ENCODE measurements at places on chromosomes 11 and 22.

- DNase-seq = no peak
Observed at GRCh38 chr11:122404571-122404970, 251.0 kb upstream of the UBASH3B start.

DNA sequence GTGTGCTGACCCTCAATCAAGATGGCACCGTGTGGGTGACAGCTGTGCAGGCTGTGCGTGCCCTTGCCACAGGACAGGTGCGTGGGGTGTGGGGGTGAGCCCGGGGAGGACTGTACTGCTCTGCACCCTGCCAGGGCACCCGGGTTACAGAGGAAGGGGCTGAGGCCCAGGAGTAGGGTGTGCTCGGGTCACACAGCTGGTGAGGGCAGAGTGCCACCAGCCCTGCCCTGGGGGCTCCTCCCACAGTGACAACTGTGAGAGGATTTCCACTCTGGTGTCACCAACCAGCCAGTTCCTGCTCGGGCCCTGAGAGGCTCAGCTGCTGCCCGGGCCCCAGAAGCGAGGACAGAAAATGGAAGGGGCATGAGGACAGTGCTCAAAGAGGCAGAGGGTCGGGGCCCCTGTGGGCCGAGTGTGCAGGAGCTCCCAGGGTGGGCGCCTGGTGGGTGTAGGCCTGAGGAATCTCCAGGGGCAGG, 20.5 kb downstream of the TRMU start:
- DNase-seq = no peak

DNA sequence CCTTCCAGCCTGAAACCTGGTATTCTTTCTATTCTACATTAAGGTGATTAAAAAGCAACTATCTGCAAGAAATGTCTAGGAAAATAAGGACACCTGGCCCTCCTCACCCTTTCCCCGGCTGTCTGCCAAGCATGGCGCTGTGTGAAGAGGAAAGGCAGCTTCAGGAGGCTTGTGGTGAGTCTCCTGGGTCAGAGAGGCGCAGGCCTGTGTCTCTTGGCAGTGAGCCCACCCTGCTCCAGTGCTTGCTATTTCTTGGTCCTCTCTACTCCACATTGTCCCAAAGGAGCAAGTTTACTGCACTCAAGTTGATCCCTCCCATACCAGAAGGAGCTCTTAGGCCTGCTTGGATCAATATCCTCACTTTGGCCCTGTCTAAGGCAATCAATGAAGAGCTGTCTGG, 520.7 kb upstream of the B3GAT1 start:
- DNase-seq = no peak

DNA sequence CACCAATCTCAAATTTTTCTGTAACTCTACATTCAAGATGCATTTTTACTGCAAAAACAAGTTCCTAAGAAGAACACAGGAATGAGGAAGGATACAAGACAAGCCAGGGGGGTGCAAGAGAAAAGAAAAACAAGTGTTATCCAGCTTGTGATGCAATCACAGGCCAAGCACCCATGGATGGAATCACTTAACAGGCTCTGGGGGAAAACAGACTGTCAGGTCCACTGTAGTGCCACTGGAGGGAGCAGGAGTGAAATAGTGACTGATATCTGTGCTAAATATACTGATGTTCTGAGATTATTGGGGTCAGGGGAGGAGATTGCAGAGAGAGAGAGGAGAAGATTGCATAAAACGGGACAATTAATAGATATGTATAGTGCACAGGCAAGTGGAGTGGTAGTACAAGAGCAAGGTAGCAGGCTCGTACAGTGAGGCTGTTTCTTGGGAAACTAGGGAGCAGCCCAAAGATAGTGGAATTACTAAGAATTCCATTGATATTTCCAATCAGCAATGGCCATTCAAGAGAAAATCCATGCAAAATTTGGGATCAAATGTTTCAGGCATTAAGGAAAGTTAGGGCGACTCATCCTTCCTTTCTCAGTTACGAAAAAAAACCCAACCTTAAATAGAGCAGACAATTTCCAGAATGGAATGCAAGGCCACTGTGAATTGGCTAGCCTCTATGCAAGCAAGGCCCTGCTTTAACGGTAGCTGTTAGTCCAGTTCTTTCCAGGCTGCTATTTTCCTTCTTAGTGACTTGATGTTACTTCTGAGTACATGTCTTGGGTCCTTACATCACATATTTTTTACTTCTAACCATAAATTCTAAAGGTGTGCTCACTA, 52.2 kb upstream of the CEP126 start:
- peak; percentile 67 for DNase-seq

DNA sequence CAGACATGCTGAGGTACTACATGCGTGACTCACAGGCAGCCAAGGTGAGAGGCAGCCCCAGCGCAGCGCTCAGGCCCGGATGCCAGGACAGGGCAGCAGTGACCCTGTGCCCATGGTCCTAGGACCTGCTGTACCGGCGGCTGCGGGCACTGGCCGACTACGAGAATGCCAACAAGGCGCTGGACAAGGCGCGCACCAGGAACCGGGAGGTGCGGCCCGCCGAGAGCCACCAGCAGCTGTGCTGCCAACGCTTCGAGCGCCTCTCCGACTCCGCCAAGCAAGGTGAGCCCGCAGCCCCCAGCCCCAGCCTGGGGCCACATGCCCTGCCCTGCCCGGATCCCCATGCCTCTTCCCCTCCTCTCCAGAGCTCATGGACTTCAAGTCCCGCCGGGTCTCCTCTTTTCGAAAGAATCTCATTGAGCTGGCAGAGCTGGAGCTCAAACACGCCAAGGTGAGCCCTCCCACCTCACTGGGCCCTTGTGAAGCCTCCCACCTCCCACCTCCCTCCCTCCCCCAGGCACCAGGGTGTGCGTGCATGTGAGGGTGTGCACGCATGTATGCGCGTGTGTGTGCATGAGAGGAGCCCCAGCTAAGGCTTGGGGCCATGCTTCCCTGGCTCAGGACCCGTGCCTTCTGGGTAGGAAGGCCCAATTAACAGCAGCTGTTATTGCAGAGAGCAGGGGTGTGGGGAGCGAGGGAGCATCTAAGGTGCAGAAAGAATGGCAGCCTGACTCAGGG, 5.3 kb downstream of the CFL1 start:
- DNase-seq = no peak

GRCh38 chr11:74282914-74283371, 28.5 kb downstream of the P4HA3 start:
- DNase-seq = no peak

DNA sequence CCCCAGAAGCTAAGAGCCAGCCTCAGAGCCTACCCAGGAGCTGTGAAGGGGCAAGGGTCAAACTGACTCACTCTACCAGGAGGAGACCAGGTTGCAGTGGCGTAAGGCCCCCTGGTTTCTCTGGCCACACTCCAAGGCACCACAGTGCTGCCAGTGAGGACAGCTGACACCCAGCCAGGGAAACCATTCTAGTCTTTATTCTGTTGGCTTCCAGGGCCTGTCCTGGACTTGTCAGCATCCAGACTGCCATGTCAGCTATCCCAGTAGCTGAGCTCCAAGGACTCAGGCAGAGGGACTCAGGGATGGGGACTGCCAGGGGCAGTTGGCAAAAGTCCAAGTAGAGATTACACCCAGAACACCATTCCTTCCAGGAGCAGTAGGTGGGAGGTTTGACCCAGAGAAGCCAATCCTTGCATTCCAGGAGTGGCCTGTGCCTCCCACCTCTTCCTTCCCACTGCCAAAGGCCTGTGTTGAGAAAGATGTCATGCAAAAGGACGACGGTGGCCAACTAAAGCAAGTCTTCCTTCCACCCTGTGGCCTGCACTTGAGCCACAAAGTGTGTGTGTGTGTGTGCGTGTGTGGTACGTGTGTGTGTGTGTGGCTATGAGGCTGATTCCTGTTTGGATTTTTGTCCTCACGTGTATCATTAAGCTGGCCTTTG, 3.6 kb upstream of the MAPK8IP1 start:
- DNase-seq = no peak

DNA sequence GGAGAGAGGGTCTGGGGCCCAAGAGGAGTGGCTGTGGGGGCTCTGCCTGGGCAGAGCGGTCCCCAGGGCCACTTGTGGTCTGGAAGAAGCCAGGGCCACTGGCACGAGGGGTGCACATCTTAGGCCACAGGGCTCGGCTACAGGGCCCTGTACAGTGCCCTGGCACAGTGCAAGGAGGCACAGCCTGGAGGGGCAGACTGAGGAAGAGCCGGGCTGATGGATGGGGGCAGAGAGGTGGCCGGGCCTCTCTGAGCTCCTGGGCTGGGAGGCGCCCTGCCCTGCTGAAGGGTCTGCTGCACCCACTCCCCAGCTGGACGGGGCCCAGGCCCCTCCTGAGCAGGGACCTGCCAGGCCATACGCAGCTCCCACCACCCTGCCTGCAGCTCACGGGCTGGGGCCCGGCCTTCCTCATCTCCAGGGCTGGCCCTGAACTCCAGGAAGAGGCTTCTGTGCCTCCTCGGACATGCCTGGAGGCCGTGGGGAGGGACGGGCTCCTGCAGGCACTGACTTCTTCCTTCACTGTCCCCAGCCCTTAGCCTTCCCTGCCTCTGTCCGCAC, 123.5 kb downstream of the CACNA1I start:
- DNase-seq = no peak

- DNase-seq = no peak
Observed at GRCh38 chr11:60809249-60809648, 24.1 kb downstream of the MS4A10 start.

DNA sequence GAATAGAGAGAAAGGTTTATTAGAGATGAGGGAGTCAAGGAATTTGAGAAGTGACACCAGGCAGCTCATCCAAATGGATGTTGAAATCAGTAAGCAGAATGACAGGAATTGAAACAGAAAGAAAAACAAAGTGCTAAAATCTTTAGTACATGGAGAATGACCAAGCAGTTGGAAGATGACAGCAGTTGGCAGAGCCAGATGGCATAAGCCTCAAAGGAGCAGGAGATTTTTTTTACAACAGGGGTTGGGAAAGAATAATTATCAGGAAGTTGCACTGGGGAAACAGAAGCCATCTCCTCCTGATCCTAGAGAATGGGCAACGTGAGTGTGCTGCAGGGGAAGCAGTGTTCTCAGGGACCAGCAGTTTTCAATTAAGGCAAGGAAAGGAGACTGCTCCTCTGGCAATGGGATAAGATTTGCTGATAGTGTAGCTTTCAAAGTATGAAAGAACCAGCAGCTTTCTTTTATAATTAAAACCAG, 28.9 kb downstream of the RAB39A start:
- no peak for DNase-seq

- DNase-seq = no peak
Observed at GRCh38 chr11:58787903-58788302, 56.2 kb upstream of the GLYAT start.

GRCh38 chr11:65591939-65592857, 3.4 kb downstream of the KCNK7 start:
- DNase-seq = no peak

Data from HCT116 (cell line).